ENCODE measurements at places on chromosomes 3 and 15.

DNA sequence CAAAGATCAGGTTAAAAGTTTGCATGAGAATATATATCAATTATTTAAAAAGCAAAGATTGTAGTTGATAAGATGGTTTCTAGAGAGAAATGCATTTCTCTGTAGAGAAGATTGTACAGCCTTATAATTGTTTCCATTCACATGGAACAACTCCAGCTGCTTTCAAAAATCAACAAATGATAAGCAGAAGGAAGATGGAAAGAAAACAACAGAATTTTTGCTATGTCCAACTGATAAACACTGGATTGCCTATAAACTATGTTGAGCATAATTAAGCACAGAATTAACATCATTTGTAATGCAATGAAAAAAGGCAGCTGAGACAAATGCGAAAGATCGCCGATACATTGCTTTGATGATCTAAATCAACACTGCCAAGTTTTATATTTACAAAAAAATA is 89.0 kb downstream of the C3orf85 start:
- no peak for DNase-seq

- no peak for DNase-seq
Measured at GRCh38 chr3:37130984-37131859, 43.2 kb downstream of the LRRFIP2 start.

GRCh38 chr15:96764946-96765345 is 434.4 kb downstream of the NR2F2 start:
- no peak for DNase-seq

- no peak for DNase-seq
Measured at GRCh38 chr3:89697321-89697916, 590.0 kb downstream of the EPHA3 start.

GRCh38 chr3:149506540-149506939 is 32.0 kb downstream of the TM4SF4 start:
- no peak for DNase-seq
